ENCODE measurements at places on chromosomes 7 and 10. TPM values are rescaled to one million over a fixed set of nuclear protein-coding genes. Genes with fewer than 3 reads are reported as not detected.

The VWDE gene
- not detected for total RNA-seq

The FFAR4 gene
- total RNA-seq = not detected

The ATOH7 gene
- total RNA-seq = under 0.01 TPM

The ACTL6B gene
- total RNA-seq = not detected

The PRF1 gene
- total RNA-seq = not detected

The ADRB1 gene
- total RNA-seq = not detected

The ZNF365 gene
- not detected for total RNA-seq

The NME8 gene
- total RNA-seq = not detected

The CUZD1 gene
- total RNA-seq = 0.39 TPM

The CAMK1D gene
- 1.4 TPM for total RNA-seq

The UNCX gene
- not detected for total RNA-seq

The FBXL15 gene
- 8.7 TPM for total RNA-seq

The UPK3B gene
- 47.5 TPM for total RNA-seq

The IDE gene
- 14.5 TPM for total RNA-seq

The CFAP70 gene
- 0.76 TPM for total RNA-seq

The PHYHIPL gene
- not detected for total RNA-seq

The BRAT1 gene
- total RNA-seq = 25.9 TPM

The ZNF425 gene
- total RNA-seq = 6.7 TPM

The ARHGAP22 gene
- total RNA-seq = 0.39 TPM

The RTKN2 gene
- total RNA-seq = 0.22 TPM

The DLX6 gene
- not detected for total RNA-seq

The MACC1 gene
- not detected for total RNA-seq

The WDFY4 gene
- not detected for total RNA-seq

The SOSTDC1 gene
- not detected for total RNA-seq
